Foreskin keratinocyte (primary cell): ENCODE measurements at places on chromosomes 7 and 10. TPM values are rescaled to one million over a fixed set of nuclear protein-coding genes. Genes with fewer than 3 reads are reported as not detected.

DNA sequence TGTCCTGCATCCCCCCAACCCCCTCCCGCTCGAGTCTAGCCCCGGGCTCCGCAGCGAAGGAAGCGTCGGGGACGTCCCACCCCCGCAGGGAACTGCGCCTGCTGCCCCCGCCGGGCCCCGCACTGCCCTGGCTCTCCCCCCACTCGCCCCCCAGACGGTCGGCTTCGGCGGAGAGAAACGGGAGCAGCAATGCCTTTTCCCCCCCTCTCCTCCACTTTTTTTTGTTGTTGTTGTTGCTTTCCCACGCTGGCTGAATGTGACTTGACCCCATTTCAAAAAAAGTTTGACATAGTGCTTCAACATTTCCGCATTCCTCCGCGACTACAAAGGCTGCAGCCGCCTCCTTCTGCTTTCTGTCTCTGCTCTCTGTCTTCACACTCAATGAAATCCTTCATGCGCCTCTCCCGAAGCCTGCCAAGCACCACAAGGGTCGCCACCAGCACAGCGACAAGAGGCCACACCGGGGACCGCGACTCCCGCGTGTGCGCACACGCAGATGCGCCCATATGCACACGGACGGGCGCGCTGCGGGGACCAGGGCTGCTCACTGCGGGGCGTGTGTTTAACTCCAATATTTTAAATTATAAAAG is 1.0 kb downstream of the CDK6 start:
- peak; percentile 51 for DNase-seq

DNA sequence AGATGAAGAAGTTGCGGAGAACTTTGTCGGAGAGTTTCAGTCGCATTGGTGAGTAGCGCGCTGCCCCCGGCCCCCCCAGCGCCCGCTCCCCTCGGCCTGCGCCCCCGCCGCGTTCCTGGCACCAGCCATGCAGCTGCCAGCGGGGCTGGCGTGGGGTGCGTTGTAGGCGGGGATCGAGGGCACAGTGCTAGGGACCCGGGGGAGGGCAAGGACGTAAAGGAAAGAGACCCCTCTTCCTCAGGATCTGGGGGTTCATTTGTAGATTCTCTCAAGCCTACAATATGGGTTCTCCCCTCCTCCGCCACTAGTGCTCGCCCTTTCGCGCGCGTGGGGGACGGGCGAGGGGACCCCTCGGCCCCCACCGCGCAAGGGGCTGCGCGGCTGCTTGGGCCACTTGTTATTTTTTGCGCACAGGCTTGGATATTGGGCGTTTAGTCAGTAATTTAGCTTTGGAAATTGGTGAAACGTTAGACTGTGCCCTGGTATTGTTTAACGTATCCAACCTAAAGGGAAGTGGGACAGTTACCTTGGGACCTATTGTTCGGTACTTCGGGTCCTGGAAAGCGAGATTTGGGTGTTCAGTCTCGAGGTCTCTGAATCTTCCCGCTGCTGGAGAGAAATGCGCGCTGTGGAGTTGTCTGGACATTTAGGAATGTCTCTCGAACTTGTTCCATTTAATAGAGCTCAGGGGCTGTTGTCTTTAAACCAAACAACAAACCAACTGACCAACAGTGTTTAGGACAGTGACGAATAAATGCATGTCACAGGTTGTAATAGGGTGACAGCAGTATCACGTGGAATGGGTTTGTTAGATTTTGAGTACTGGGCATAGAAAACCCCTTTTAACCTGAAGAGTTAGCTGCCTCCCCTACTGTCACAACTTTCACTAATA is 796 bp downstream of the CDK14 start:
- DNase-seq: no peak

Gene TRPV5
- total RNA-seq: not detected in 2 replicates

Gene CPN1
- not detected in 2 replicates for total RNA-seq

GRCh38 chr7:43701500-43701854 is 27.8 kb downstream of the COA1 start:
- no peak for DNase-seq

DNA sequence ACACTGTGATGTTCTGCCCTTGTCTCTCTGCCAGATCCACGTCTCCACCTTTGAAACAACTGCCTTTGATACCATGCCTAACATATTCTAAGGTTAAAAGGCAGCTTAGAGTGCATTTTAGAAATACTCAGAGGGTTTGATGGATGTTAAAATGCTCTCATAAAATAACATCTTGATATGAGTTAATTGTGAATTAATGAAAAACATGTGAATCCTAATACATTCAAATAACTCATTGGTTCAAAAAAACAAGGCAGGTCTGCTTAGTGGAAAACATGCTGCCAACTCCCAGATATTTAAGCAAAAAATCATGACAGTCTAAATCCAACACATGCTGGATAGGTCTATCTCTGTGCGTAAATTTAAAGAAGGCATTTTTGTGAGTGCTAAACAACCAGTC is 291.8 kb downstream of the AHR start:
- no peak for DNase-seq

Gene LYZL1
- total RNA-seq: not detected in 2 replicates

Gene COX15
- 33.5 and 35.3 TPM in 2 replicates for total RNA-seq

Gene HPS6
- 33.9 and 36.1 TPM in 2 replicates for total RNA-seq

- peak; percentile 93 for DNase-seq
Observed at GRCh38 chr10:58820861-58821751, 308.4 kb downstream of the BICC1 start.

Gene DRGX
- total RNA-seq: not detected in 2 replicates

DNA sequence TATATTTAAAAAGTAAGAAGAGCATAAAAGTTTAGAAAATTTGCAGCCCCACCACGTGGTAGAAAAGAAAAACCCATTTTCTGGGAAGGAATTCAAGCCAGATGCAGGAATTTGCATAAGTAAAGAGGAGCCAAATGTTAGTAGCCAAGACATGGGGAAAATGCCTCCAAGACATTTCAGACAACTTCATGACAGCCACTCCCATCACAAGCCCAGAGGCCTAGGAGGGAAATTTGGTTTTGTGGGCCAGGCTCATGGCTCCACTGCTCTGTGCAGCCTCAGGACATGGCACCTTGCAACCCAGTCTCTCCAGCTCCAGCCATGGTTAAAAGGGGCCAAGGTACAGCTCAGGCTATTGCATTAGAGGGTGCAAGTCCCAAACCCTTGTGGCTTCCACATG is 411.9 kb downstream of the THSD7A start:
- no peak for DNase-seq

DNA sequence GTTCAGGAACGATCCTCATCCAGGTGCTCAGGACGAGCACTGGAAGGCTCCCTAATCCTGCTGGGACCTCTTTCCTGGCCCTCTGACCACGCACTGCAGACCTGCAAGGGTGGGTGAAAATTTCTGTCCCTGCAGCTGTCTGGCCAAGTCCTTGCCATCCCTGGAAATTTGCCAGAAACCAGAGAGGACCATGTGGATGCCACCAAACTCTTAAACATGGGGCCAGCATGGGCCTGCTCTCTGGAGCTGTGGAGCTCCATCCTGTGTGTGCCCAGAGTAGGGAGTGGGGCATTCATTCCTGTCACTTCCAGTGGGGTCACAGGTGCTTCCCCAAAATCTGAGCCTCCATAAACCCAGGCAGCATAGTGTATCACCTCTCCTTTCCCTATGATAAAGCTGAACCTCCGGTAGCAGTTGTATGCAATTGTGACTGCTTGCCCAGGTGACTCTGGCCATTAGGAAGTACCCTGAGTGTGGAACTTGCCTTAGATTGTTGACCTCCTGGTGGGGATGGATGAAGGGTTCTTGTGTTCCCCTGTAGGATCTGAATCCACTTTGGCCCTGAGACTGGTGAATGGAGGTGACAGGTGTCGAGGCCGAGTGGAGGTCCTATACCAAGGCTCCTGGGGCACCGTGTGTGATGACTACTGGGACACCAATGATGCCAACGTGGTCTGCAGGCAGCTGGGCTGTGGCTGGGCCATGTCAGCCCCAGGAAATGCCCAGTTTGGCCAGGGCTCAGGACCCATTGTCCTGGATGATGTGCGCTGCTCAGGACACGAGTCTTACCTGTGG is 57.1 kb downstream of the DMBT1 start:
- no peak for DNase-seq

Gene LIPJ
- not detected in 2 replicates for total RNA-seq

Gene CPA2
- 0.17 and 0.32 TPM in 2 replicates for total RNA-seq

DNA sequence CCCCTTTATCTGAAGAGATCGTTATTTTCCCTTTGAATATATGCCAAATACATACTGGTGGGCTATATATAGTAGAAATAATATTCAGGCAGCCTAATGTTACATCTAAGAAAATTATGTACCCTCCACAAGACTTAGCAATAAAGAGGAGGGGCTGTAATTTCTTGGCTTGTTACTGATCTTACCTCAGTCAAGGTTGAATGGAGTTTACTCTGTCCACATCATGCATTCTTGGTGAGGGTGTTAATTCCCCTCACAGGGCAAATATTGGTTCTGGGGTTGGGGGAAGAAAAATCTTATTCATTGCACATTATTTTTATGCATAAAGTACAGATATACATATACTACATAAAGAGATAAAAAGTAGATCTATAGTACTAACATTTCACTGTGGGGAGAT is 145.8 kb upstream of the ANK3 start:
- DNase-seq: no peak

Gene BAMBI
- 3.6 and 6.8 TPM in 2 replicates for total RNA-seq

Gene SYCE1
- total RNA-seq: 0.14 TPM in 1 of 2 replicates, not detected in the other

- peak; percentile 79 for DNase-seq
Observed at GRCh38 chr10:119761106-119761505, 35.3 kb downstream of the INPP5F start.

DNA sequence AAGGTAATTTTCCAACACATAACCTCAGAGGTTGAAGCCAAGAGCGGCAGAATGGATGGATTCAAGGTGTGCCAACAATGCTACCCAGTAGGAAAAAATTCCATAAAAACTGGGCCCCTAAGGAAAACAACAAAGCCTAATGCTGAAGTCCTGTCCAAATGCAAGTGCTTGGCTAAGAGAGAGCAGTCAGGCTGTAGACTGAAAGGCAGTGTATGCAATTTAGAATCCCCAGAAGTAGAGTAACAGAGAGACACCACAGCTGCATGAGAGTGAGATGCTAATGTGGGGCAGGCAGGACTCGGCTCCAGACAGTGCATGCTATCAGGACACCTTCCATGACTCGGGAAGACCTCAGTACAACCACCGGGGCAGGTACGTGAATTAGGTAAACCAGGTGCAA is 124.5 kb downstream of the ZFAND4 start:
- no peak for DNase-seq

Gene REPIN1
- 19.4 and 19.6 TPM in 2 replicates for total RNA-seq

GRCh38 chr7:133434246-133434865 is 181.5 kb downstream of the EXOC4 start:
- DNase-seq: no peak

Gene TAF5
- total RNA-seq: 7.6 and 9.5 TPM in 2 replicates

Gene TMEM273
- not detected in 2 replicates for total RNA-seq

DNA sequence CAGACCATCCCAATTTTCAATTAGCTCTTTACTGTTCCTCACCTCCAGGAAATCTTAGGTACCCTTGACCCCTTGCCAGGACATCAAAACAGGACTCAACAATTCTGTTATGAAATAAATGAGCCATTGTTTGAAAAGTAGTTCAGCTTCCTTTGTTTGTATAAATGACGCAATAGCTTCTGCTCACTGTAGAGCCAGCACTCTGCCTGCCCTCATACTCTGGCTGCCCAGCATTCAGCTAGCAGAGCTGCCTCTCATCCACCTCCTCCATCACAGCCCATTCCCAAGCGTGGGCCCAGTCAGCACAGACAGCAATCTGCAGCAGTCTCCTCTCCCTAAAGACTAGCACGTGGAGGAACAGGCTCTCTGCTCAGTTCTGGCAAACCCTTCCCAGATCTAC is 478.6 kb downstream of the GRID1 start:
- peak; percentile 13 for DNase-seq

DNA sequence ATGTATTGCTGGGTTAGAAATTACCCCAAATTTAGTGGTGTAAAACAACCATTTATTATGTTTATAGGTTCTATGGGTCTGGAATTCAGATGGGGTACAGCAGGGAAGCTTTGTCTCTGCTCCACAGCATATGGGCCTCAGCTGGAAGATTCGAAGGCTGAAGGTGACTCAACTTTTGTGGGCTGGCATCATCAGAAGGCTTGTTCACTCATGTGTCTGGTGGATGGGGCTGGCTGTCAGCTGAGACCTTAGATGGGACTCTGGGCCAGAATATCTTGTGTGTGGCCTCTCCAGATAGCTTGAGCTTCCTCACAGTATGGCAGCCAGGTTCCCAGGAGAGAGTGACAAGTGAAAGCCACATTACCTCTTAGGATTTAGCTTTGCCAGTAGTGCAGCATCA is 45.9 kb downstream of the ZNF503 start:
- DNase-seq: peak; percentile 63

DNA sequence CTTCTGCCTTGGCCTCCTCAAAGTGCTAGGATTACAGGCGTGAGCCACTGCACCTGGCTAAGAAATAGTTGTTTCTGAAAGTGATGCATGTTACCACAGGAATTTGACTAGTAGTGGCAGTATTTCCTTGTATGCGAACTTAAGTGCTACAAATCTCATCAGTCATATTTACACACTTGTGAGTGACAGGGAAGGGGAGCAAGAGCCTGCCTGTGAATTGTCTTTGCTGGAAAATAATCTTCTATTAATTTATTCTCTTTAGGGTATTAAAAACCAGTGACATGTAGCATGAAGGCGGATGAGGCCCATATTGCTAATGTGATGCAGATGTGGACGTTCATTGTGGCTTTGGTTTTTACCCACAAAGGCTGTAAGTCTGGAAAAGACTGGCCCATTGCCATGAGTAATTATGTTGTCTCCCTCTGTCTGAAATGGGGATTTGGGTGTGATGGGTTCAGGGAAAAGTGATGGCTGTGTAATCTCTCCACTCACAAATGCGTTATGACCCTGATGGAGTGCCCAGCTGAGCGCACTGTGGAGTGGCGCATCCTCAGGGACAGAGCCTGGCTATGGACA is 97.6 kb downstream of the CCNY start:
- peak; percentile 78 for DNase-seq

DNA sequence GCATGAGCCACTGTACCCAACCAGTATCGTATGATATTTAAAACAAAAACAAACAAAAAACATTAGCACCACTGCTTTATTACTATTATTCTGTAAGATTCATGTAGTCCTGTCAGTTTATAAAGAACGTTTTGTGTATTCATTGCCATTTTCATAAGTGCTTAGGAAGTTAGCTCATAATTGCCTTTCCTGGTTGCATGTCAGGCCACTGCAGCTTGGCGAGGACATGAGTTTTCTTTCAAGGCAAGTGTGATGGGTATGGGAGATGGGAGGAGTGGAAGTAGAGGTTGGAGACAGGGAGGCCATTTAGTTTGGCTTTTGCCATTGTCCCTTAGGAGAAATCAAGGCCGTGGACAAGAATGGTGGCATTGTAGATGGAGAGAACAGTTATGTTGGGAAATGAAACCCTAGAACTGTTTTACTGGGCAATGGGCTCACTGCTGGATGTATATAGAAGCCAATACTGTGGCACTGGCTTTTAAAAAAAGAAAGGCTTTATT is 48.9 kb downstream of the TYW1 start:
- DNase-seq: no peak

GRCh38 chr10:11177926-11178471 is 160.3 kb downstream of the CELF2 start:
- no peak for DNase-seq

Gene PALS2
- 18.7 and 19.2 TPM in 2 replicates for total RNA-seq

Gene IFIT2
- 2.5 and 2.7 TPM in 2 replicates for total RNA-seq

- DNase-seq: no peak
Observed at GRCh38 chr10:100890141-100890672, 22.6 kb upstream of the SLF2 start.

GRCh38 chr10:61987951-61988379 is 86.5 kb downstream of the ARID5B start:
- DNase-seq: no peak

Gene CAMK2B
- 0.46 and 1.5 TPM in 2 replicates for total RNA-seq
